ENCODE measurements at places on chromosomes 12 and 14.

- no peak for DNase-seq
These were observed 68.6 kb downstream of the PPM1A start for GRCh38 chr14:60317609-60318008.

DNA sequence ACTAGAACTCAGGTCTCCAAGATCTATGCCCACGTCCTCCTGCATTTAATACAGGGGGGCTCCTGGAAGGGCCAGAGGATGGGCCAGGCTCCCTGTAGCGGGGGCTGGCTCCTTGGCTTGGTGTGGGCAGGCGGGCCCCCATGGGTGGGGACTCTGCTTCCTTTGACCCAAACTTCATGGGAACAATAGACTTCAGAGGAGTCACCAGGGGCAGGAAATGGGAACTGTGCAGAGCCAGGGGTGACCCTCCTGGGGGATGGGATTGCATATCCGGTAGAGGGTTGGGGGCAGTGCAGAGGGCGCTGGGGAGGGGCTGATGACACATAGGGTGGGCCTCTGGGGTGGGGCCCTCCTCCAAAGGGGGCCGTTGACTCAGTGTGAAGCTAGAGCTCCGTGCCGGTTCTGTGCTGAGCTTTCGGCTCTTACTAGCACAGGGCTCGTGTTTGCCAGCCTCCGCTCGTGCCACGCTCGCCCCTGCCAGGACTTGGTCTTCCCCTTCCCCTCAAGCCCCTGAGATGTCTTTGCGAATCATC, 4.6 kb downstream of the TEAD4 start:
- DNase-seq: no peak

DNA sequence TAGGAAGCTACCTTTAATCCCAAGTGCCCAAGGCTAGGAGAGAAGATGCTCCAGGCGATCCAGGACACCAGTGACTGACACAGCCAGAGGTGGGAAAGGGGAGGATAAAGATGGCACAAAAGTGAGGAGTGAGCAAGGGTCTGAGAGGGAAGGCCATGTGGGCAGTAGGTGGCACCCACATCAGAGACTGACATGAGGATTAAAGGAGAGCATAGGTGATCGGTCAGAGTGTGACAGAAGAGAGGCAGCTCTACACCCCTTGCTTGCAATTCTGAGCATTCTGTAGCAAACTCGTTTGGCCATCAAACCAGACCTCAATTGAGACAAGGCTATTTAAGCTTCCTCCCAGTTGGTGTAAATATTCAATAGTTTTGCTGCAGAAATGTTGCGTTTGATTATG, 724 bp upstream of the CD27 start:
- no peak for DNase-seq

- no peak for DNase-seq
These were observed 36.4 kb upstream of the NCOR2 start for GRCh38 chr12:124603831-124604251.

- DNase-seq: no peak
These were observed 17.3 kb downstream of the LRTM2 start for GRCh38 chr12:1837541-1838204.

DNA sequence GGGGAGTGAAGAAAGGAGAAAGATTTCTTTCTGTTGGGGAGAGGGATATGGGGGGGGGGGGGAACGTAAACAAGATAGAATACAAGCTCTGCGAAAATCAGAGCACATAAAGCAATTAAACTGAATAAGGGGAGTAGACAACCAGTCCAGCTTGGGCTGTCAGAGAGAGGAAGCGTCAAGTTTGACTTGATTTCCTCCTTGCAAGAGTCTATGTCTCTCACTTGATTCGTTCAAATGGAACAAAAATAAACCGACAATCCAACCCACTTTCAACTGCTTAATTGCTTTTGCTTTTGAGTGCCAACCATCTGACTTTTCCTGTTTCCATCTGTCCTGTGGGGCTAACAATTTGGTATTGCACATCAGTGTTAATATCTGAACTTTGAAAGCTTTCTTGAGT, 942 bp downstream of the SYT1 start:
- no peak for DNase-seq

DNA sequence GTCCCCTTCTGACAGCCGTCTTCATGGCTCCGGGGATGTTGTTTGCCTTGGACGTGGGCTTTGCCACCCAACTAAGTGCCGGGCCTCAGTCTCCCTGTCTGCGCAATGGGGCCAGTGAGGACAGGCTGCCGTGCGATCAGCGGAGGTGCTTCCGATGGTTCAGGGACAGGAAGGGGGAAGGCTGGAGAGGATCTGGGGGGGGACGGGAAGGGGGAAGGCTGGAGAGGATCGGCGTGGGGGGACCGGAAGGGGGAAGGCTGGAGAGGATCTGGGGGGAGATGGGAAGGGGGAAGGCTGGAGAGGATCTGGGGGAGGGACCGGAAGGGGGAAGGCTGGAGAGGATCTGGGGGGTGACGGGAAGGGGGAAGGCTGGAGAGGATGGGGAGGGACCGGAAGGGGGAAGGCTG, 3.4 kb downstream of the MMP17 start:
- no peak for DNase-seq

GRCh38 chr14:62629176-62629725, 416.0 kb downstream of the KCNH5 start:
- DNase-seq: no peak

DNA sequence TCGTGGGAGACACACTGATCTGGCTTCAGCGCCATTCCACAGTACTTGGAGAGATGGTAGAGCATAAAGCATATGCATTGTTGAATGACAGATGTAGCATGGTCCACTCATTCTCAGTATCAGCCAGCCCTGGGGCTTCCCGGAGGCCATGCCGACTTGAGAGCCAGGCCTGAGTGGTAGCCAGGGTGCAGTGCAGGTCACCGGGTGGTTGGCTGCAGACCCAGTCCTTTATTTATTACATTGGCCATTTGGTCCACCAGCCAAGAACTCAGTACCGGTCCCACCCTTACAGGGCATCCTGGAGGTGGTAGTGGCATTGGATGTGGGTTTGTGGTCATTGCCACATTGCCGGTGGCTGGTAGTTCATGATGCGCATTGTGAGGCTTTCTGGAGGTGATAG, 121.6 kb upstream of the RTL1 start:
- no peak for DNase-seq

GRCh38 chr12:49098035-49098451, 3.4 kb upstream of the DHH start:
- DNase-seq: peak; percentile 48

- no peak for DNase-seq
These were observed 132.6 kb downstream of the IGF1 start for GRCh38 chr12:102347811-102348210.

DNA sequence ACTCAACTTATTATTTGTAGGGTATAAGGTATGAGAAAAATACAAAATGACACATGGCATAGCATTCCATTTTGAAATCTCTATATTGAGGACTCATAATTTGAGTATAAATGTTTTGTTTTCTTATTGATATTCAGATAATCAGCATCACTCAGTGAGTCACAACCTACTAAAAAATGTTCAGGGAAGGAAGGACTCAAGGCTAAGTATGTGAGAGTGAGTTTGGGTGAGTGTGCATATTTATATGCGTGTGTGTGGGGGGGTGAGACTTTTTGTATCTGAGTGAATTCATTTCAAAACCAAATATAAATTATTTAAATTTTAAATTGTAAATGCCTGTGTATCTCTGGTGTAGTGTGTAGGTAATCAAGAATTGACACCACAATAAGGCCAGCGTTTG, 87.8 kb upstream of the PRKD1 start:
- no peak for DNase-seq

GRCh38 chr12:83110424-83110823, 423.7 kb downstream of the TMTC2 start:
- DNase-seq: no peak

- DNase-seq: no peak
These were observed 8.1 kb downstream of the PTPN6 start for GRCh38 chr12:6959058-6959804.

GRCh38 chr12:83866477-83866876, 1046.1 kb downstream of the SLC6A15 start:
- DNase-seq: no peak

GRCh38 chr14:68418174-68419118, 374.4 kb downstream of the ZFP36L1 start:
- no peak for DNase-seq

DNA sequence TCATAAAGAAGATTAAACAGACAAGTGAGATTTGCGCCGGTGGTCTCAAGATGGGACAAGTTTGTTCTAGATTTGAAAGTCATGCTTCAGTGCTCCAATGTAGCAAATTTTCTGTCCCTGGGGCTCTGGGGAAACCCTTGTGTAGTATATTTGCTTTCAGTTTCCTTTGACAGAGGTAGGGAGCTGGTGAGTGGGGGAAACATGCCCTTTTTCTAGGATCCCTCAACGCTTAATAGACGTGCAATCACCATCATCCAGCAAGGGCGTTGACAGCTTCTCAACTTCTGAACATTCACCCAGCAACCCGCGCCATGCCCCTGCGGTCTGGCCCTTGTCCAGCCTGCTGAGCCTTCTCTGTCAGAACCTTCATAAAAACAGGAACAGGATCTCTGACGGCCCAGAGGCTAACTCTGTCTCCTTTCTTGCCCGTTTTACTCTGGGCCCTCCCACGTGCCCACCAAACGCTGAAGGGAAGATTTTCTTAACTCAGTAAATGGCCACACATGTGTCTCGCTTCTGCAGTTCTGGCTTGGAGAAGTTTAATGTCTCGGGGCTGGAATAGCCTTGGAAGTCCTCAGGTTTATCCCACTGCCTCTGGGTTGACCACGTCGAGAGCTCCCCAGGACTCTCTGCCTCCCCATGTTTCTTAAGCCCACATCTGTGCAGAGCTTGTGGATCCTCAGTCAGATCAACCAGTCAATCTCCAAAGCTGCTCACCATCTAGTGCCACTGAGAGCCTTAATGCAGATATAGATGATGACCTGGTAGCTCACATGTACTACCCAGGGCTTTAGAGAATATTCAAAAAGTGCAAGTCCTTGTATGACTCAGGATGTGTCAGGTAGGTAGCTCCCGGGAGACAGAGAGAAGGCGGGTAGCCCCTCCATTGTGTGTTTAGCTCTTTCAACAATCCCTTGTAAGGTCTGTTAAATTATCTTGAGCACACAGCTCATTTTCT, 58.1 kb upstream of the CCND2 start:
- peak; percentile 5 for DNase-seq

GRCh38 chr14:91417983-91418386, 365 bp upstream of the CCDC88C start:
- peak; percentile 42 for DNase-seq

DNA sequence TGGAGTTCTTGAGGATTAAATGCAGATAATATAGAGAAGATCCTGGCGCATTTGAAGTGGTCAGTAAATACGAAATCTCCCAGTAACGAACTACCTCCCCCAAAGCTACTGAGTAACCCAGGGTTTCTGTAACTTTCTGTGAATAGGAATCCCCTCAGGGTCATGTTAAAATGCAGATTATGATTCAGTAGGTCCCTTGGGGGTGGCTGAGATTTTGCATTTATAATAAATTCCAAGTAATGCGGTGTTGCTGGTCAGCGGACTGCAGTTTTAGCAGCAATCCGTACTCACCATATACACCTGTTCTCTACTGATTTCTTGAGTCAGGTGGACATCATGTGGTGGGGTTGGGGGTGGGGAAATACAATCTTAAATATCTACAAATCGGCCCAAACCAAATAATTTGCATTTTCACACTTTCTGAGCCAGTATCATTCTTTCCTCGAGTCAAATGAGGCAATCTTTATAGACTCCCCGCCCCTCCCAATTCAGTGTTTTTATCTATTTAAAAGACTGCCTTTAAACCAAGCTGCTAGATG, 868 bp downstream of the SPATA7 start:
- DNase-seq: no peak

GRCh38 chr12:28869197-28869596, 279.9 kb upstream of the FAR2 start:
- DNase-seq: no peak

DNA sequence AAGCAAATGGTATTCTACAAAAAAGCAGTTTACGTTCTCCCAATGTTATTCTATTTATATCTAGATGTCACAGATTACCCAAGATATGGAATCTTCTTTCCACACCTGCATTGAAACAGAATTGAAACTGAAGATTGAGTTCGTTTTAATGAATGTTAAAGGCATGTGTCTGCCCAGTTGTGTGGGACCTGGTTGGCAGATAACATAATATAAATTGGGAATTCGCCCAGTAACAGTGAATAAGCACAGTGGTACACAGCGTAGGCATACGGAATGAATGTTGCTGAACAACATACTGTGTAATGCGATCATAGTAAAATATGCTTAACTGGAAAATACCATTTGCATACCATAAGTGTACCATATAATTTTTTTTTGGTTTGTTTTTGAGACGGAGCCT, 4.3 kb downstream of the KHNYN start:
- no peak for DNase-seq
